HepG2 (cell line): ENCODE measurements at places on chromosomes 2 and 18. TPM values are rescaled to one million over a fixed set of nuclear protein-coding genes. Genes with fewer than 3 reads are reported as not detected.

Gene MROH2A
- total RNA-seq = 0.04 TPM in 1 of 2 replicates, not detected in the other

- H3K36me3 ChIP-seq = no peaks in the 10 kb centered on the region
- no peak overlapping the region for H3K4me3 ChIP-seq
- H3K4me1 ChIP-seq = no peaks in the 10 kb centered on the region
- H3K27ac ChIP-seq = no peak overlapping the region
- DNase-seq = no peak
Observed at GRCh38 chr18:13611601-13612195, 114.7 kb downstream of the FAM210A start.

DNA sequence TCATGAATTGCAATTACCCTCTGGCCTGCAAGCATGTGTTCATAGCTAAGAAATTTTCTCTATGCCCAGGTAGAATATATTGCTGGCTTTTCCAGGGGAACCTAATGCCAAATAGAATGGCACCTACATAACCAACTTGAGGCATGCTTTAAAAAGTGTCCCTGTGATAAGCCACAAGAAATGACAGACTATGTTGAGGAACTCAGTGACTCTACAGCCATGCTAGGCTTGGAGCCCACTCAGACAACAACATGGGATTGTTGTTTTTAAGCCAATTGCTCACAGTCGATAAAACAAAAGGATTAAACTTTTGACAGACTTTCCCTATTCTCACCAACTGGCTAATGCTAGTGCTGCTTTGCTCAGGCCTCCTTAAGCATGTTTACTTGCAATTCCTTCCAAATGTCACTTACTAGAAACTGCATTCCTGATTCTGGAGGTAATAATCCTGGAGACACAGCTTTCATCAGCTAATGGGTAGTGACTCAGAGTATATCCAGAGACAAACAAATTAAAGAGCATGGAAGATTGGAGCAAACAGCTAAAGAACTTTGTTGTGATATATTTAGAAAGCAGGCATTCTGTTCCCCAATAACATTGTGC is 249.0 kb downstream of the SLC8A1 start:
- no peak overlapping the region for H3K27ac ChIP-seq
- H3K27me3 ChIP-seq = no peaks in the 10 kb centered on the region
- no peaks in the 10 kb centered on the region for H3K36me3 ChIP-seq
- DNase-seq = no peak

Gene ABCG8
- 6.8 and 8.8 TPM in 2 replicates for total RNA-seq

DNA sequence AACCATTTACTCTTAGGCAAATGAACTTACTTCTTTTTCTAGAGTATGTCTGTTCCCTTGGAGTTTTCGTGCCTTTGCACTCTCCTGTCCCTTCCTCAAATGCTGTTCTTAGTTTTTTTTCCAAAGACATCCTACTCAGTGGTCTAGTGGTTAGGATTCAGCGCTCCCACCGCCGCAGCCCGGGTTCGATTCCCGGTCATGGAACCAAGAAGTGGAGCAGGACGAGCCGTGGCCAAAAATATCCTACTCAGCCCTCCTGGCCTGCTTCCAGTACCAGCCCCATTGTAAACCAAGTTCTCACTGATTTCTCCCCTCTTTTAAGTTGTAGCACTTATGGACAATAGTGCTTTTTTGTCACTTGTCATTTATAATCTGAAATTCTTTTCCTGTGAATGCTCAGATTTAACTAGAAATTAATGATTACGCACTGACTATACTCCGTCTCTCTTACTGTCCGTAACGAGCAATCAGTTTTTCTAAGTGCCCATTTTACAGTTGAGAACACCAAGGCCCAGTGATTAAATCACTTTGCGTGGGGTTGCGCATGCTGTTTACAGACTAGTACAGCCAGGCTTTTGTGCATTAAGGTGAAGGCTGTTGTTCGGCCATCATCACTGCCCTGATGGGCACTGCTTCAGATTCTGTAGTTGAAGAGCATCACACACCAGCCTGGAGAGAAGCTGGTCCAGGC is 17.9 kb downstream of the GREB1 start:
- H3K27me3 ChIP-seq = no peaks in the 10 kb centered on the region
- H3K4me3 ChIP-seq = no peak overlapping the region
- H3K36me3 ChIP-seq = peaks cover 11% of the 10 kb centered on the region
- H3K4me1 ChIP-seq = peaks cover 75% of the 10 kb centered on the region
- no peak for DNase-seq

Gene COLEC12
- 0.02 TPM in 1 of 2 replicates, not detected in the other for total RNA-seq

DNA sequence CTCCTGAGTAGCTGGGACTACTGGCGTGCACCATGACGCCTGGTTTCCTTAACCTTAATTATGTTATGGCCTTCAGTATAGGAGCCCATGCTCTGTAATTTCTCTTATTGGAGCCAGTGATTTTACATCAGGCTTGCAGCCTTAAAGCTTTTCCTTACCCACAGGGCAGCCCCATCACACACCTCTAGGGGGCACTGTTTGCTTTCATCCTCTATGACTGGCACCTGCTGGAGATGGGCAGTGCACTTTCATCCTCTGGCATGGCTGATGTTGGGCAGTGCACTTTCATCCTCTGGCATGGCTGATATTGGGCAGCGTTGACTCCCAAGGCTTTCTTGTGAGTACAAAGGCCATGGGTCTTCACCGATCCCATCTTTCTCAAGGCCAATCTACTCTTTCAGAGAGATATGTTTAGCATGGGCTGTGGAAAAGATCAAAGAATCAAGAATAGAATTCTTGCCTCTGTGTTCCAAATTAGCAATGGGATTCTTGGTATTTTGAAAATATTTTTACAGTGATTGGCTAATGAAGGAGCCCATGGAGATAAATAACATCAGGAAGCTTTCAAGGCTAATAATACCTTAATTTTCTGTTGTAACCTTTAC is 80.7 kb upstream of the MEX3C start:
- peak; percentile 47 for DNase-seq
- no peak overlapping the region for H3K4me3 ChIP-seq
- H3K27me3 ChIP-seq = no peaks in the 10 kb centered on the region

GRCh38 chr2:15259356-15259756 is 301.8 kb downstream of the NBAS start:
- DNase-seq = no peak
- no peaks in the 10 kb centered on the region for H3K27me3 ChIP-seq
- no peak overlapping the region for H3K27ac ChIP-seq

Gene RND3
- 0.13 and 0.73 TPM in 2 replicates for total RNA-seq

GRCh38 chr18:70450426-70451253 is 161.8 kb downstream of the SOCS6 start:
- no peaks in the 10 kb centered on the region for H3K27me3 ChIP-seq
- H3K4me3 ChIP-seq = no peak overlapping the region
- DNase-seq = no peak
- H3K27ac ChIP-seq = no peak overlapping the region

DNA sequence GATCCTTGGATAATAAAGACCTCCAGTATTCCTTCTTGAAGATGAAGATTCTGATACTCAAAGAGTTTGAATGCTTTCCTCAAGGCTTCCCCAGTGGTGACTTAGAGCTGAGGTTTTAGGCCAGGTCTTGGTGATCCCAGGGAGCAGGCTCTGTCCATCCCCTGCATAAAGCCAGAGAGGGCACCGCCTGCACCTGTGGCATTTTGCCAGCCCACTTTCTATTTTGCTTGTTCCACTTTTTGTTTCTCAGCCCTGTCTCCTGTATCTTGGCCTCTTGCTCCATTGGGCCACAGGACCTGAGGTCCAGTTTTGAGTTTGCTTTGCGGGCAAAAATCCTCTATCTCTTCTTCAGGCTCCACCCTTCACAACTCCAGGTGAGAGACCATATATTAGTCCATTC is 6.7 kb upstream of the SCYGR1 start:
- H3K4me1 ChIP-seq = peaks cover 16% of the 10 kb centered on the region
- H3K27me3 ChIP-seq = no peaks in the 10 kb centered on the region
- H3K36me3 ChIP-seq = no peaks in the 10 kb centered on the region

DNA sequence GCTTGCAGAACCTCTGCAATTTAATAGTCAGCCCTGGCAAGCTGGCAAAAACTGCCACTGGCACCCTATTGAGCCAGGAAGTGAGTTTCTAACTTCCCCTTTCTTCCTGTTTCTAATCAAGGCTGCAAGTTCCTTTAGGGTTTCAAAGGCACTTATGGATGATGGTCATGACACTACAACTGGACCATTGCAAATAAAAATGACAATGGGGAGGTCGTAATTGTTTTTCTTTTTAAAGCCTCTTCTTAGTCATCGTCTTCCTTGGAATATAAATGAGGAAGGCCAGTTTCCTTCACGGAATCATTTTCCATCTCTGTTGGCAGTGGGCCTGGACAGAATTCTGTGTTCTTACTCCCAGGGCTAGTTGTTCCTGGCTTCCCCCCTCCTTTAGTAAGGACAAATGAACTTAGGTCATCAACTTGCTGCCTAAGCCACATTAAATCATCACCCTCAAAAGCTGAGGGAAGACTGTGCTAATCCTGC is 35.8 kb downstream of the SH3RF3 start:
- H3K4me1 ChIP-seq = no peaks in the 10 kb centered on the region
- no peak overlapping the region for H3K27ac ChIP-seq
- no peaks in the 10 kb centered on the region; the same call in 1 of the 2 replicates for H3K27me3 ChIP-seq
- H3K36me3 ChIP-seq = no peaks in the 10 kb centered on the region
- H3K4me3 ChIP-seq = no peak overlapping the region

Gene TAF4B
- total RNA-seq = 3.8 and 3.9 TPM in 2 replicates

DNA sequence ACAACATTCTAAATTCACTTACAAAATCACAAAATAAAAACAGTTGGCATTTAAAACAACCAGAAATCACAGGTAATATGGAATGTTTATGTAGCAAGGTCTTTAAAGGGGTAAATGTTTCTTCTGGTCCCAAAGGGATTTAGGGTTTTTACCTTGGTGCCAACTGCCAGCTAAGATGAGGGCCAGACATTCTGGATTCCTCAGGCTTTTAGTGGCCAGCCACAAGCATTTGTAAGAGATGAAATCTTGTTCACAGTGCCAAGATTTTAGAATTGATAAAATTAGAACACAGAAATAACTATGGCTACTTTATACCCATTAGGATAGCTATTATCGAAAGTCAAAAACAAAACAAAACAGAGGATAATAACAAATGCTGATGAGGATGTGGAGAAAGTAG is 60.4 kb upstream of the CDKL4 start:
- peaks cover 31% of the 10 kb centered on the region; the same call in 2 of the 3 replicates for H3K36me3 ChIP-seq
- no peak overlapping the region for H3K27ac ChIP-seq
- H3K27me3 ChIP-seq = no peaks in the 10 kb centered on the region
- no peak overlapping the region for H3K4me3 ChIP-seq
- no peak for DNase-seq

Gene FLACC1
- 0.29 and 0.35 TPM in 2 replicates for total RNA-seq

DNA sequence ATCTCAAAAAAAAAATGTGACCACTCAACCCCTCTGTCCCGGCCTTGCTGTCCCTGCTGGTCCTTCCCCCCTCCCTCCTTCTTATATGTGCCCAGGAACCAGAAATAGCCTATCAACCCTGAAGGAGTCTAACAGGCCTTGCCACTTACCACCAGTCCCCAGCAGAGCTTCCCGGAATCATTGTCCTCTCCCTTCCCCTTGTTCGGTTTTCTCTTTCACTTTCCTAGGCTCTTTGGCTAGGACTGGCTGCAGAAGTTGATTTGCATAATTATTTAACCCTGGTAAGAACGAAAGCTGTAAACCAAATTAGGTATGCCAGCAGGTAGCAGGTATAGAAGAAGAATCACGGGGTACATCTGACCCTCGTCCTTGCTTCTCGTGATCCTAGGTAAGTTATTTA is 72.6 kb upstream of the ZNF532 start:
- H3K27me3 ChIP-seq = peaks cover 19% of the 10 kb centered on the region; the same call in 2 of the 3 replicates
- H3K4me1 ChIP-seq = peaks cover 13% of the 10 kb centered on the region; the same call in 1 of the 2 replicates
- no peak overlapping the region for H3K27ac ChIP-seq
- no peak for DNase-seq
- no peaks in the 10 kb centered on the region for H3K36me3 ChIP-seq

GRCh38 chr2:156399950-156400705 is 36.1 kb upstream of the GPD2 start:
- H3K27me3 ChIP-seq = peaks cover 8% of the 10 kb centered on the region; the same call in 1 of the 3 replicates
- peaks cover 29% of the 10 kb centered on the region for H3K4me1 ChIP-seq
- no peak overlapping the region for H3K27ac ChIP-seq

DNA sequence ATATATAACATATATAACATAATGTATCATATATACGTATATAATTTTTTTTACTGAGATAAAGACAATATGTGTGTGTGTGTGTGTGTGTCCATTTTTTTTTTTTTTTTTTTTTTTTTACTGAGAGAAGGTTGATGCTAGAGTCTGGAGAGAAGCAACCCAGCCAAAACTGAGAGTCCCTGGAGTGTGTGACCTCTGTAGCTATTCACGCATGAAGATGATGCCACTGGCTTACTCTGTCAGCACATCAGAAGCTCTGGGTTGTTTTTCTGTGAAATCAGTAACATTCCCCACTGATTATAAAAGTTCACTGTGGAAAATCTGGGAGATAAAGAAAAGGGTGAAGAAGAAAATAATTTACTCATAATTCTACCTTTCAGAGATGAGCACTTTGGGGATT is 27.2 kb downstream of the CCDC195 start:
- H3K27me3 ChIP-seq = no peaks in the 10 kb centered on the region
- no peak overlapping the region for H3K27ac ChIP-seq
- no peaks in the 10 kb centered on the region for H3K4me1 ChIP-seq
- no peaks in the 10 kb centered on the region for H3K36me3 ChIP-seq
- H3K4me3 ChIP-seq = no peak overlapping the region
- no peak for DNase-seq

DNA sequence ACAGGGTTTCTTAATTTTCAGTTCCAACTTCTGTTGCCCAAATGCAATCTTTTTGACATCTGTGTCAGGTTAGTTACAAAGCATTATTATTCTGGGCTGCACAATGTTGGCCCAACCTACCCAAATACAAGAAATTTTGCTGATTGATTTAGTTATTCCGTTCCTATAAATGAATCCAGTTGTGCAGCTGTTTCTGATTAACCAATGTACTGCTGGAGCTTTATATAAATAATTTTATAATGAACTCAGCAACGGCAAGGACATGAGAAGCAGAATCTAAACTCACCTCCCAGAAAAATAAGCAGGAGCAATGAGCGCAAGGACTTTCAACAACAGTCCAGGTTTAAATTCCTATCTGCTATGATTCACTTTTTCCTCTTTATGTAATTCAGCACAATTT is 76.3 kb upstream of the WIPF1 start:
- no peaks in the 10 kb centered on the region for H3K36me3 ChIP-seq
- no peak for DNase-seq
- H3K4me1 ChIP-seq = no peaks in the 10 kb centered on the region
- peaks cover 23% of the 10 kb centered on the region; the same call in 2 of the 3 replicates for H3K27me3 ChIP-seq

DNA sequence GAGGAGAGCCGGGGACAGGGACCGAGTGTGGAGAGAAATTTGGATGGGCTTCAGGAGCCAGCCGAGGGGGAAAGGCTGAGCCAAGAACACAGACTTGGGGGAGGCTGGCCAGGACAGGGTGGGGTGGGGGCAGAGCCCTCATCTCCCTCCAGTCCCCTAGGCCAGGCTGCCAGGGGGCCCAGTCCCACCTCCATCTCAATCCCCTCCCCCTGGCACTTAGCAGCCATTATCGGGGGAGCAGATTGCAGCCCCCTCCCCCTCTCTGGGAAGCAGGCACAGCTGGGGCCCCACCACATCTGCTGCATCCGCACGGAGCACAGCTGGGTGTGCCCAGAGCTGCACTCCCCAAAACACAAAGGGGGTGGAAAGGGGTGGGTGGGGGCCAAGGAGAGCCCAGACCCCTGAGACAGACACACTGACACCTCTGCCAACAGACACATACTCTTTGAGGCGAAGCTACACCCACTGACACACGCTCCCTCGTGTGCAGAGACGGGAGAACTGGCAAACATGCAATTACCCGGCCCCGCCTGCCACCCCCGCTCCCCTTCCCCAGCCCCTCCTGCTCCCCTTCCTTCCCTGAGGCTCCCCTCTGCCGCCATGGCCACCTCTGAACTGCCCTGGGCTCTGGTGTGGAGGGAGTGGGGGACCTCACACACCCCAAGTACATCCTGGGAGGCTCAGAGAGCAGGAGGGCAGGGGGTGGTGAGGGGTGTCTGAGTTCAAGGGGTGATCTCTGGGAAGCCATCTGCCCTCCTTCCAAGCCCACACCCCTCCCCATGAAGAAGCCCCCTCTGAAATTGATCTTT is 5.1 kb upstream of the ASIC4 start:
- H3K36me3 ChIP-seq = peaks cover 18% of the 10 kb centered on the region; the same call in 2 of the 3 replicates
- H3K4me1 ChIP-seq = peaks cover 32% of the 10 kb centered on the region
- H3K27me3 ChIP-seq = peaks cover 8% of the 10 kb centered on the region
- DNase-seq = no peak
- no peak overlapping the region for H3K27ac ChIP-seq

Gene GAREM1
- 2.9 TPM in 2 replicates for total RNA-seq
